ENCODE measurements at places on chromosomes 7 and 10.

DNA sequence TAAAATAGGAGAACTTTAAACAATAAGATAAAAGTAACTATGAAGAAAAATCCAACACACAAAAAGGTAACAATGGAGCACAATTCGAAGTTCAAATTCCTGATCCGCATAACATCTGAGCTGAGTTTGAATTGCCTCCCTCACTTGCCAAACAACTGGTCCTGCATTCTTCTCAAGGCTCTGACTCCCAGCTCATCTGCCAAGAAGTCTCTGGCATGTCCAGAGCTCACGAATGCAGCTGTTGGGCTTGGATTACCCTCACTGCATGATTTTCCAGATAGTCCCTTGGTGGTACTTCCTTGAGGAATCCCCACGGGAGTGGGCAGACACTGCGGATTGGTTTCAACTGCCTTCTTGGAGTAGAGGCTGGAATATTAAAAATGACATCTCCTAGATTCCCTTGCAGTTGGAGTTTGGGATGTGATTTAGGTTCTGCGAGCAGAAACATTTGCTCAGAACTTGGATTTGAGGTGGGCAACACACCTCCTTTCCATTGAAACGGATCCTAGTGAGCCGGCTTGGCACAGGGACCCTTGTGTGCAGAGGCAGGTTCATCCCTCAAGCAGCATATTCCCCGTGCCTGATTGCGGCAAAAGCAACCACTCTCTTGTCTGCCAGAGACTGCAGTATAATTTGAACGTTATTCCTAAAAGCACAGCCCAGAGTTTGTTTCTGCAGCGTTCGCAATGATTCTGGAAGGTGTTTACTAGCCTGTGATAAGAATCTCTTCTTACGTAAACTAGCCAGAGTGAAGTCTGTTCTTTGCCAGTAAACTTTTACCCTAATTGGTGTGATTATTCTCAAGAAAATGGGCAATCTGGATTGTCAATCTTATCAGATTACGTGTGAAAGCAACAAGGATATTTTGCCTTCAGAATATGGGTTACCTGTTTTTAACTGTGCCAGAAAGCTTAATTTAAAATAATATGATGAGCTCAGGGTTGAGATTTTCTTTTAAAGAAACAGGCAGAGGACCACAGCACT lies 23.4 kb upstream of the PRKCQ start:
- H3K4me1 ChIP-seq = no peaks in the 10 kb centered on the region
- H3K36me3 ChIP-seq = no peaks in the 10 kb centered on the region
- no peak overlapping the region for H3K4me3 ChIP-seq
- H3K27ac ChIP-seq = no peak overlapping the region
- H3K27me3 ChIP-seq = peaks cover 8% of the 10 kb centered on the region

- no peaks in the 10 kb centered on the region for H3K27me3 ChIP-seq
- H3K36me3 ChIP-seq = no peaks in the 10 kb centered on the region
- H3K4me1 ChIP-seq = no peaks in the 10 kb centered on the region
- no peak overlapping the region for H3K27ac ChIP-seq
- no peak for DNase-seq
- no peak overlapping the region for H3K4me3 ChIP-seq
Observed at GRCh38 chr7:8841171-8841570, 407.8 kb downstream of the NXPH1 start.

- H3K4me3 ChIP-seq = no peak overlapping the region
- no peaks in the 10 kb centered on the region for H3K4me1 ChIP-seq
- H3K27ac ChIP-seq = no peak overlapping the region
- no peaks in the 10 kb centered on the region for H3K27me3 ChIP-seq
- H3K36me3 ChIP-seq = no peaks in the 10 kb centered on the region
Observed at GRCh38 chr7:131489196-131489595, 67.2 kb downstream of the PODXL start.

GRCh38 chr7:8217200-8218068 lies 44.5 kb downstream of the ICA1 start:
- H3K27me3 ChIP-seq = no peaks in the 10 kb centered on the region
- H3K4me3 ChIP-seq = no peak overlapping the region
- H3K36me3 ChIP-seq = no peaks in the 10 kb centered on the region
- peak; percentile 67 for DNase-seq

- no peaks in the 10 kb centered on the region for H3K36me3 ChIP-seq
Observed at GRCh38 chr7:75718390-75719031, 20.2 kb downstream of the HIP1 start.

DNA sequence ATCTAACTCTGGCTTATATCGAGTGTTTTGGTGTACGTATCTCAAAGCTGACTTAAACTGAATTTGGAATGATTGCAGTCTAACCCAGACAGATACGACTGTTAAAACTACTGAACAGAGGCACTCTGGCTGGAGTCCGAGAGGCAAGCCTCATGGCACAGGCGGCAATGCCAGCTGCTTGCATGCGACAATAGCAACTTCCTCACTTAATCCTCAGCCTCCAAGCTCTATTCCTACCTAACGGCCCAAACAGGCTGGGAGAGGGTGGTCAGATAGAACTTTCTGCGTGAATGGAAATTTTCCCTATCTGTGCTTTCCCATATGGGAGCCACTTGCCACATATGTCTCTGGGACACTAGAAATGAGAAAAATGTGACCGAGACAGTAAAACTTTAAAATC lies 292.0 kb upstream of the KLF6 start:
- no peak for DNase-seq
- no peak overlapping the region for H3K4me3 ChIP-seq
- H3K4me1 ChIP-seq = no peaks in the 10 kb centered on the region

DNA sequence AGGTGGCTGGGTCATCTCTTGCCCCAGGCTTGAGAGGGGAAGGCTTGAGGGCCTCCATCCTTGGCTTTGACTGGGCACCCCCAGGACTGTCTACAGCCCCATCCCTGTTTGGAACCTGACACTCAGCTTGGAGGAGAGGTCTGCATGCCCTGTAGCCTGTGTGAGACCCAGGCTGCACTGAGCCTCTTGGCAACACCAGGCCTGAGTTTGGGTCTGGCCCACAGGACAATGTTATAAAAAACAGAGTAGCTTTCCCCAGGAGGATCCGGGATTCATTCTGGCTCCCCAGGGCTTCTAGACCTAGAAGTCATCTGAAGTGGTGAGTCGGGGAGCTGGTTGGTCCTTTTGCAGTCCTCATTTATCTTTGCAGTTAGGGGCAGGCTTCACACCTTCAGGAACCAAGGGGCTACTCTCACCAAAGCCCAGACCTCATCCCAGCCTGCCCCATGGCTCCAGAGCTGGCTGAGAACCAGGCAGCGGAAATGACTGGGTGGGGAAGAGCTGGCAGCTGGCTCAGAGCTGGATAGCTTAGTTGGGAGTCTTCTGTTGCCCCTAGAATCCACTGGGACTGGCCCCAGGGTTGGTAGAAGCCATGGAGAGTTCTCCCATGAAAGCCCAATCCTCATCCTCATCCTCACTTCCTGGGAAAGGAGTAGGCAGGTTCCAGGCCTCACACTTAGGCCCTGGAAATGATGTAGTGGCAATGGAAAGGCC lies 68.8 kb downstream of the ADCYAP1R1 start:
- no peak overlapping the region for H3K27ac ChIP-seq
- no peaks in the 10 kb centered on the region for H3K36me3 ChIP-seq
- H3K4me1 ChIP-seq = no peaks in the 10 kb centered on the region
- no peak for DNase-seq
- no peak overlapping the region for H3K4me3 ChIP-seq
- H3K27me3 ChIP-seq = no peaks in the 10 kb centered on the region

GRCh38 chr7:75640201-75640600 lies 98.5 kb downstream of the HIP1 start:
- H3K4me3 ChIP-seq = peak overlapping the region; percentile 88
- peaks cover 13% of the 10 kb centered on the region for H3K4me1 ChIP-seq
- no peak for DNase-seq
- H3K27ac ChIP-seq = peak overlapping the region; percentile 93
- H3K27me3 ChIP-seq = no peaks in the 10 kb centered on the region

DNA sequence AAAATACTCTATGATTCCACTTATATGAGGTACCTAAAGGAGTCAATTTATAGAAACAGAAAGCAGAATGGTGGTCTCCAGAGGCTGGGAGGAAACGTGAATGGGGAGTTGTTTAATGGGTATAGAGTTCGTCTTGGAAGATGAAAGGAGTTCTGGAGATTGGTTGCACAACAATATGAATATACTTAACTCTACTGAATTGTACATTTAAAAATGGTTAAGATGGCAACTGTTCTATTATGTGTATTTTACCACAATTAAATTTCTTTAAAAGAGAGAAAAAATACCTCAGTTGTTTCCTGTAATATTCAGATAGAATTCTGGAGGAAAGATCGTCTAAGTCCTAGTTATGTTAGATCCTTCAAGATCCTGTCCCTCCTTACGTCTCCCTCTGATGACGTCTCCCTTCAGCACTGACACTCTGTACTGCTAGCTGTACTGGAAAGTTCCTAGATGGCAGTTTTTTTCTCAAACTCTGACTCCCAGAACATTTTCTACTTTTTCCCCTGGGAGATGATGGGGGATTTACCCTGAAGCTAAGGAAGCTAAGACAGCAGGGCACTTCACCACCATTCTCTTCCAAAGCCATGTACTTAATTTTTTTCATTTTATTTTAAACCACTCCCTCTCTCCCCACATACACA lies 53.2 kb upstream of the CAV2 start:
- H3K27ac ChIP-seq = no peak overlapping the region
- no peak overlapping the region for H3K4me3 ChIP-seq
- peaks cover 2% of the 10 kb centered on the region for H3K4me1 ChIP-seq
- no peaks in the 10 kb centered on the region for H3K27me3 ChIP-seq
- DNase-seq = no peak

DNA sequence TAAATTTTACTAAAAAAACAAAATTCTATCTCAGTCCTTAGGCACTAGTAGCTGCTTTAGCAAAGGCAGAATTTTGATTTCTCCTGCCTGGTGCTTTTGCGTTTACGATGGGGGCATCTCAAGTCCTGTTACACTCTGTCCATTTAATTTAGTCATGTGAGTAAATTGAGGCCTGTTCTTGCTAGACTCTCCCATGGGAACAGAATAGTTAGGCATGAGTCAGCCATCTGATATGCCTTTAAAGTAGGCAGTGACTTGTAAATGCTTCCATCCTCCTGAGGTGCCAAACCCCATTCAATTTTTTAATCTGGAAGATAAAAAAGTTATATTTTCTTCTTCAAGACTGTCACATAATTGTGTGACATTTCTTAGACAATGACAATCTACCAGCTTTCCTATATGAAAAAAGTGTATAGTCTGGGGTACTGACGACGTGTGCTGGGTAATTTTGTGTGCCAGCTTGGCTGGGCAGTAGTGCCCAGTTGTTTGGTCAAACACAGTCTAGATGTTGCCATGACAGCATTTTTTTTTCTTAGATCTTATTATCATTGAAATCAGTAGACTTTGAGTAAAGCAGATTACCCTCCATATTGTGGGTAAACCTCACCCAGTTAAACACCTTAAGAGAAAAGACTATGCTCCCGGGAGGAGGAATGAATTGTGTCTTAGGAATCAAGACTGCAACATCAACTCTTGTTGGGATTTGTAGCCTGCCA lies 603.4 kb downstream of the SORCS1 start:
- no peak overlapping the region for H3K4me3 ChIP-seq
- no peak for DNase-seq
- no peaks in the 10 kb centered on the region for H3K36me3 ChIP-seq
- H3K27ac ChIP-seq = no peak overlapping the region
- no peaks in the 10 kb centered on the region for H3K4me1 ChIP-seq

DNA sequence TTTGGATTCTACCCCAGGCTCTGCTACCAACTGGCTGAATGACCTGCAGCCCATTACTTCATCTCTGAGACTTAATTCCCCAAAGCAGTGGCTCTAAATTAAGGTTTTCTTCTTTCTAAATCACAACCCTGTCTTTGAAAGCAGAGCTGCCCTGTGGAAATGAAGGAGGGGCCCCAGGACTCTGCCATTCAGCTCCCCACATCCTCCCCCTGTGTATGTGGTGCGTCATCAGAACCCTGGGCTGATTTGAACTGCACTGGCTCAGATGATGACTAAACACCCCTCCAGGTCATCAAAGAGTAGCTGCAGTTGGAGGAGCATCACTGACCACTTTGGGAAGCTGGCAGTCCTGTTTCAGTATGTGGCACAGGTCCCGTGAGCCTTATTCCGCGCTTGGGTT lies 46.6 kb downstream of the BPGM start:
- no peak for DNase-seq
- no peak overlapping the region for H3K27ac ChIP-seq
- H3K36me3 ChIP-seq = no peaks in the 10 kb centered on the region

DNA sequence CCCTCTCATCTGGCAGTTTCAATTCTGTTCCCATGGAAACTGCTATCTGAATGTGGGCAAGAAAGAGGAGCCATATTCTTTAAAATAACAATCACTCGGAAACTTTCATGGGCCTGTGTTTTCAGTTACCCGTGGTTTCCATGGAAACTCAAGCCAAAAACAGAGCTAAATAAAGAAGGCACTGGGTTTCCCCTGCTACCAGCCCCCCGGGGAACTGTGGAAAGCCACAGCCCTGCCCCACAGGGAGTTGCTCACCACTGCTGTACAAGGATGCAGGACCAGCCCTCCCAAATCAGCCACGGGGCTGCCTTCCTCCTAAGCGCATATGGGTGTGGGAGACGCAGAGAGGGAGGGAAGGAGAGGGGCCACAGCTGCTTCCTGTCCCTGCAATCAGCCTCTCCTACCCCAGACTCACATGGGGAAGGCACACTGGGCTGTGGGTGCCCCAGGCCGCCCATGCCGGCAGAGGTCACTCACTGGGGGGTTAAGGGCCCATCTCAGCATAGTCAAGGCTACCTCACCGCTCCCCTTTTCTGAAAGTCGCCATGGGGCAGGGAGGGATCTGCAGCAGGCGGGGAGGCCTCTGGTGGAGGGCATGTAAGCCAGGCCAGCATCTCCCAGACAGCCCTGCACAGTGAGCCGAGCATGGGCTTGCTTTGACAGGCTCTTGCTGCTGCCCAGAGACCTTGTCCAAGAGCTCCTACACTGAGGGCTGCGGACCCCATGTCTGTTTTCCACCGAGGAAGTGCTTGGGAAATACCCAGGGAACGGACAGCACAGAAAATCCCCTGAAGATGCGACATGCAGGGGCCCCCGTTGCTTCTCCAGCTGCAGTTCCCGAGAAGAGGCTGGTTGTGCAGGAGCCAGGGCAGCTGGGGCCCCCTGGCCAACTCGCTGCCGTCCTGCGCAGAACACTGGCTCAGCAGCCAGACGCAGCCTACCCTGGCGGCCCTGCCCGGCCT lies 157.3 kb upstream of the PPP2R2D start:
- peaks cover 24% of the 10 kb centered on the region for H3K4me1 ChIP-seq
- no peaks in the 10 kb centered on the region for H3K36me3 ChIP-seq
- H3K27me3 ChIP-seq = no peaks in the 10 kb centered on the region
- peak overlapping the region; percentile 36 for H3K4me3 ChIP-seq

GRCh38 chr7:139426258-139427028 lies 57.0 kb downstream of the KLRG2 start:
- DNase-seq = no peak
- H3K27ac ChIP-seq = no peak overlapping the region
- no peaks in the 10 kb centered on the region for H3K27me3 ChIP-seq

- DNase-seq = no peak
- no peak overlapping the region for H3K27ac ChIP-seq
- H3K4me3 ChIP-seq = no peak overlapping the region
- no peaks in the 10 kb centered on the region for H3K27me3 ChIP-seq
- H3K36me3 ChIP-seq = no peaks in the 10 kb centered on the region
- no peaks in the 10 kb centered on the region for H3K4me1 ChIP-seq
Observed at GRCh38 chr10:4684434-4684833, 141.6 kb upstream of the AKR1E2 start.

Measured in neuronal stem cell (in vitro differentiated cells).